Osteoblast (primary cell): ENCODE measurements at places on chromosomes 6 and 20. TPM values are rescaled to one million over a fixed set of nuclear protein-coding genes. Genes with fewer than 3 reads are reported as not detected.
A peak's percentile ranks its signal among the peaks of the same experiment; 100 is the strongest.

GRCh38 chr6:139288496-139289040 is 3.2 kb downstream of the TXLNB start:
- no peaks in the 10 kb centered on the region for H3K4me1 ChIP-seq
- H3K27me3 ChIP-seq, result no peaks in the 10 kb centered on the region
- no peak overlapping the region for H3K27ac ChIP-seq
- no peaks in the 10 kb centered on the region for H3K36me3 ChIP-seq

- DNase-seq, result no peak
- H3K36me3 ChIP-seq, result peaks cover 3% of the 10 kb centered on the region
- H3K27me3 ChIP-seq, result no peaks in the 10 kb centered on the region
- H3K4me3 ChIP-seq, result no peak overlapping the region
Observed at GRCh38 chr6:35392111-35392702, 49.8 kb downstream of the PPARD start.

GGTLC1 gene
- not detected in 2 replicates for total RNA-seq

DNA sequence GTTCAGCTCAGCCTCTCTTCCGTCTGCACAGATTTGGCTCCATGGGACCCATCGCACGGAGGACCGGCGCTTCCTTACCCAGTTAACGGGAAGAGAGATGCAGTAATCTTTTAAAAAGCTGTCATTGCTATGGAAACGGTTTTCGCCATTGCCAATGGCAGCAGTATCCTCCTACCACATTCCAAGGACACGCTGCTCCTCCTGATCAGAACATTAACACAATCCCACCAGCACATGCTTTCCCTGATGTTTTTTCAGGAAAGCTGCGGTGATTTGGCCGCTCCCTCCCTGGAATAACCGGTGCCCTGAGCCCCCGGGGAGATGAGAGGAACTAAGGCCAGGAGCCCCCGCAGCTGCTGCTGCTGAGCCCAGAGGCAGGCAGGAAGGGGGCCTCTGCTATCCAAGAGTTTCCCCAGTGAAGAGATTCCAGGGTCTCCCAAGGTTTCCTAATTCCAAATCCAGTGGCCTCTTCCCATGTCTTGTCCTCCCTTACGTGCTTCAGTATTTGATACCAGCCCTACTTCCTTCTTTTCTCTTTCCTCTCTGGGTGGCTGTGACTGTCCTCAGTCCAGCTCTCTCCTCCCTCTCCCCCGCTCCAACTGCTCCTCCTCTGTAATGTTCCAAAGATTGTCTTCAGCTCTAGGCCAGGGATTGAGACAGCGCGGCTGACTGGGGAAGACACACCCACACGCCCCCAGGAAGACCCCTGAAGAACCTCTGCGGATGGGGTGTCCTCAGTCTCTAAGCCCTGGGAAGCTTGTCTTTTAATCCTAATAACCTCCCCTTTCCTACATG is 2.6 kb downstream of the BNIP5 start:
- peaks cover 67% of the 10 kb centered on the region for H3K27me3 ChIP-seq
- no peak for DNase-seq
- H3K27ac ChIP-seq, result no peak overlapping the region
- H3K4me1 ChIP-seq, result no peaks in the 10 kb centered on the region

DNA sequence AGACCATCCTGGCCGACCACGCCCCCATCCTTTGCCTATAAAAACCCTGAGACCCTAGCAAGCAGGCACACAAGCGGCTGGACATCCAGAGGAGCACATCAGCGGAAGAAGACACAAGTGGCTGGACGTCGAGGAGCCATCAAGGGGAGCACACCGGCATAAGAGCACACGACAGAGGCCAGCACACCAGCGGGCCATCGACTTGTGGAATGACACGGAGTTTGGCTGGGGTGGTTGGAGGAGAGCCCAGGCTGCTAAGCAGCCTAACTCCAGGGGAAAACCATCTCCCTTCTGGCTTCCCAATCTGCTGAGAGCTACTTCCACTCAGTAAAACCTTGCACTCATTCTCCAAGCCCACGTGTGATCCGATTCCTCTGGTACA is 44.8 kb upstream of the BCLAF1 start:
- H3K4me3 ChIP-seq, result no peak overlapping the region
- H3K27ac ChIP-seq, result no peak overlapping the region
- no peaks in the 10 kb centered on the region for H3K4me1 ChIP-seq
- DNase-seq, result no peak
- H3K27me3 ChIP-seq, result peaks cover 12% of the 10 kb centered on the region
- no peaks in the 10 kb centered on the region for H3K36me3 ChIP-seq

- H3K4me1 ChIP-seq, result peaks cover 2% of the 10 kb centered on the region
- no peak overlapping the region for H3K27ac ChIP-seq
- H3K27me3 ChIP-seq, result no peaks in the 10 kb centered on the region
- no peaks in the 10 kb centered on the region for H3K36me3 ChIP-seq
- DNase-seq, result no peak
Observed at GRCh38 chr20:45433976-45434375, 18.0 kb downstream of the PIGT start.

SIRPG gene
- total RNA-seq, result not detected in 2 replicates

- no peak overlapping the region for H3K4me3 ChIP-seq
- no peak overlapping the region for H3K27ac ChIP-seq
- no peaks in the 10 kb centered on the region for H3K36me3 ChIP-seq
Observed at GRCh38 chr6:37845026-37845911, 25.7 kb downstream of the ZFAND3 start.

GRCh38 chr20:35117196-35117595 is 24.6 kb upstream of the TRPC4AP start:
- peaks cover 39% of the 10 kb centered on the region for H3K36me3 ChIP-seq
- peaks cover 26% of the 10 kb centered on the region for H3K4me1 ChIP-seq
- no peak overlapping the region for H3K4me3 ChIP-seq
- peak overlapping the region; percentile 53 for H3K27ac ChIP-seq
- no peaks in the 10 kb centered on the region for H3K27me3 ChIP-seq

- no peaks in the 10 kb centered on the region for H3K27me3 ChIP-seq
- peak overlapping the region; percentile 48 for H3K4me3 ChIP-seq
- H3K27ac ChIP-seq, result no peak overlapping the region
Observed at GRCh38 chr6:129370268-129370916, 339.6 kb downstream of the ARHGAP18 start.

MUC21 gene
- not detected in 2 replicates for total RNA-seq

DNA sequence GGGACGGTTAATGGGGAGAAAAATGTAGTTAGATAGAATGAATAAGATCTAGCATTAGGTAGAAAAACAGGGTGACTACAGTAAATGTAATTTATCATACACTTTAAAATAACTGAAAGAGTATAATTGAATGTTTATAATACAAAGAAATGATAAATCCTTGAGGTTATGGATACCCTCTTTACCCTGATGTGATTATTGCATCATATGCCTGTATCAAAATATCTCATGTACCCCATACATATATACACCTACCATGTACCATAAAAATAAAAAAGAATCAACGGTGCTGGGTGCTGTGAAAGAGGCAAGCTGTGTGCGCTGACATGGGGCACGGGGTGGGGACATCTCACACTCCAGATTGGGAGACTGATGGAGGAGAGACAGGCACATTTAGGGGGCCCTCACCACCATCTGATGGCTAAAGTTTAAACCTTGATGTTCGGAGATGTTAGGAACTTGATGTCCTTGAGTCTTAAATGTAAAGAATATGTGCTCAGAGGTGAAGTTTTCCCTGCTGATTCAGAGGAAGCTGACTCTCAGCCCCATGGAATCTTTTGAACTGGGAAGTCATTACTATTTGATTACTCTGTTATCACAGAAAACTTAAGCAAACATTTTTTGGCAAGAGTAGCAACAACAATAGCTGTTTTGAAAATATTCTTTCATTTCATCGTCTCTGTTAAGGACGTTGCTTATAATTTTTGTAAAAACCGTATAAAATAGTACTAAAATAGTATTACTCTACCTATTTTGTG is 26.4 kb upstream of the RFPL4B start:
- no peak for DNase-seq
- peak overlapping the region; percentile 16 for H3K27ac ChIP-seq

MICB gene
- total RNA-seq, result 12.7 and 14.1 TPM in 2 replicates

CBLN4 gene
- total RNA-seq, result under 0.01 TPM in 1 of 2 replicates, not detected in the other

- no peak overlapping the region for H3K27ac ChIP-seq
- no peaks in the 10 kb centered on the region for H3K36me3 ChIP-seq
- peak; percentile 96 for DNase-seq
- H3K27me3 ChIP-seq, result peaks cover 16% of the 10 kb centered on the region
- H3K4me3 ChIP-seq, result no peak overlapping the region
Observed at GRCh38 chr20:39070484-39071231, 108.5 kb downstream of the DHX35 start.

- peak; percentile 49 for DNase-seq
- no peak overlapping the region for H3K4me3 ChIP-seq
- no peaks in the 10 kb centered on the region for H3K4me1 ChIP-seq
- no peak overlapping the region for H3K27ac ChIP-seq
- no peaks in the 10 kb centered on the region for H3K27me3 ChIP-seq
- H3K36me3 ChIP-seq, result no peaks in the 10 kb centered on the region
Observed at GRCh38 chr6:158972241-158973233, 27.5 kb downstream of the RSPH3 start.

HLA-DRA gene
- total RNA-seq, result 5.8 and 50.7 TPM in 2 replicates

LAMA5 gene
- total RNA-seq, result 0.88 and 2.2 TPM in 2 replicates

GRCh38 chr6:104537180-104537579 is 322.5 kb downstream of the HACE1 start:
- H3K4me3 ChIP-seq, result no peak overlapping the region
- H3K27me3 ChIP-seq, result no peaks in the 10 kb centered on the region
- DNase-seq, result peak; percentile 63
- peaks cover 4% of the 10 kb centered on the region for H3K4me1 ChIP-seq

TPBG gene
- total RNA-seq, result 47.8 and 48.6 TPM in 2 replicates

KIAA1755 gene
- total RNA-seq, result 2.5 and 2.7 TPM in 2 replicates

- no peak overlapping the region for H3K27ac ChIP-seq
- H3K4me3 ChIP-seq, result no peak overlapping the region
- peaks cover 13% of the 10 kb centered on the region for H3K4me1 ChIP-seq
Observed at GRCh38 chr6:18207949-18208348, 52.7 kb downstream of the KDM1B start.

POM121L2 gene
- under 0.01 TPM in 1 of 2 replicates, not detected in the other for total RNA-seq

DNA sequence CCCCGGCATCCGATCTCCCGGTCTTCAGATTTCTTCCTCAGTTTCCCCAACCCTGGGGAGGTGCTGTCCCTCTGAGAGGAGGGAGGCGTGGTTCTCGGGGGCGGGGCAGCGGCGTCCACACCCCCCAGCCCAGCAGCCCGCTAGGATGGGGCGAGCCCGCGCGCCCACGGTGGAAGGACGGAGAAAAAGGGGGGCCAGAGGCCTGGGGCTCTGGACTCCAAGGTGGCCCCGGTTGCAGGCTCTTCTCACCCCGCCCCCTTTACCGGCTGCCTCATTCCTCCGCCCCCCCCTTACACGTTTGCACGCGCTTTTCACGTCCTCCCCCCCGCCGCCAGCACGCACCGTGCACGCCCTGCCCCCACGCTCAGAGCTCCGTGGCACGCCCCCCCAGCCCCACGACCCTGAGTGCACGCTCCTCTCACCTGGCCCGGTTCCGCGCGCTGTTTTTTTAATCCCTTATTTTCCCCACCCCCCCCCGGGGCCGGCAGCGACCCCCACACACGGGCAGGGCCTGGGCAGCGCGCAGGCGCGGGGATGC is 402 bp downstream of the ZBTB12 start:
- peaks cover 3% of the 10 kb centered on the region for H3K27me3 ChIP-seq
- H3K27ac ChIP-seq, result no peak overlapping the region
- peak overlapping the region; percentile 82 for H3K4me3 ChIP-seq
- no peaks in the 10 kb centered on the region for H3K36me3 ChIP-seq

- no peaks in the 10 kb centered on the region for H3K36me3 ChIP-seq
- no peaks in the 10 kb centered on the region for H3K4me1 ChIP-seq
- DNase-seq, result no peak
- H3K27me3 ChIP-seq, result no peaks in the 10 kb centered on the region
- H3K4me3 ChIP-seq, result no peak overlapping the region
Observed at GRCh38 chr6:79138146-79138545, 60.1 kb upstream of the PHIP start.

- no peaks in the 10 kb centered on the region for H3K27me3 ChIP-seq
- peak overlapping the region; percentile 70 for H3K27ac ChIP-seq
- no peak for DNase-seq
- H3K4me3 ChIP-seq, result no peak overlapping the region
- peaks cover 20% of the 10 kb centered on the region for H3K4me1 ChIP-seq
- no peaks in the 10 kb centered on the region for H3K36me3 ChIP-seq
Observed at GRCh38 chr6:14286634-14287428, 169.3 kb downstream of the CD83 start.

- peak; percentile 83 for DNase-seq
- H3K36me3 ChIP-seq, result no peaks in the 10 kb centered on the region
- no peak overlapping the region for H3K4me3 ChIP-seq
- no peak overlapping the region for H3K27ac ChIP-seq
Observed at GRCh38 chr6:1382883-1383728, 6.3 kb upstream of the FOXF2 start.

- H3K27ac ChIP-seq, result no peak overlapping the region
- DNase-seq, result no peak
- no peak overlapping the region for H3K4me3 ChIP-seq
- no peaks in the 10 kb centered on the region for H3K36me3 ChIP-seq
- no peaks in the 10 kb centered on the region for H3K27me3 ChIP-seq
Observed at GRCh38 chr20:62337558-62338293, 29.4 kb downstream of the LAMA5 start.

- no peaks in the 10 kb centered on the region for H3K36me3 ChIP-seq
- H3K4me3 ChIP-seq, result no peak overlapping the region
- H3K27me3 ChIP-seq, result no peaks in the 10 kb centered on the region
- H3K27ac ChIP-seq, result no peak overlapping the region
Observed at GRCh38 chr6:107402533-107402932, 56.8 kb downstream of the PDSS2 start.

DNA sequence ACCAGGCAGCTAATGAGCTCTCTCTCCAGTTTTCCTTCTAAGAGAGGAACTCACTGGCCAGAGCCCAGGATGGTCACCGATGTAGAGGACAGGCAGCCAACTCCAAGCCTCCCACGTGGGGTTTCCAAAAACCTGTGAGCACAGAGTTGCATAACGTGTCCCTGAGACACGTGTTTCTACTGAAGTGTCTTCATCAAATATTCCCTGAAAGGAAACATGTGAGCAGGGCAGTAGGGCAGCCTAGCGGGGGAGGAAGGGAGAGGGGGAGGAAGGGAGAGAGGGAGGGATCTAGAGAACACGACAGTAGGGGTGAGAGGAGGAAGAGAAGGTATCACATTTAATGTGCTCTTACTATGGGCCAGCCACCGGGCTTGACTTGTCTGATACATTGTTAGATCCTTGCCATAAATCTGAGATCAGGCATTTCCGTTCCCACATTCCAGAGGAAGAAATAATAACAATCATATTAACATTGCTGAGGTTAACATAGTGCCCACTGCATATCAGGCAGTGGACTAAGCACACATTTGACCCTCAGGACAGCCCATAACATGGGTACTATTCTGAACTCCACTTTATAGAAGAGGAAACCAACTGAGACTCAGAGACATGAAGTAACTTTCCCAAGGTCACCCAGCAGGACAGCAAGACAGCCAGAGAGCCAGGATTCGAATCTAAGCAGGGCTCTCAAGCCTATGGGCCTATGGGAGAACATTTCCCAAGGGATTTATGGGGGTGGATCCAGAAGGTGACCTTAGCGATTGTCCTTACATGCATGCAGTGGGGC is 4.5 kb upstream of the SYS1 start:
- H3K27me3 ChIP-seq, result no peaks in the 10 kb centered on the region
- H3K27ac ChIP-seq, result peak overlapping the region; percentile 89
- peak overlapping the region; percentile 6 for H3K4me3 ChIP-seq

HLA-DMA gene
- total RNA-seq, result 9.0 and 20.0 TPM in 2 replicates
